ENCODE measurements at places on chromosomes 16 and 17.

DNA sequence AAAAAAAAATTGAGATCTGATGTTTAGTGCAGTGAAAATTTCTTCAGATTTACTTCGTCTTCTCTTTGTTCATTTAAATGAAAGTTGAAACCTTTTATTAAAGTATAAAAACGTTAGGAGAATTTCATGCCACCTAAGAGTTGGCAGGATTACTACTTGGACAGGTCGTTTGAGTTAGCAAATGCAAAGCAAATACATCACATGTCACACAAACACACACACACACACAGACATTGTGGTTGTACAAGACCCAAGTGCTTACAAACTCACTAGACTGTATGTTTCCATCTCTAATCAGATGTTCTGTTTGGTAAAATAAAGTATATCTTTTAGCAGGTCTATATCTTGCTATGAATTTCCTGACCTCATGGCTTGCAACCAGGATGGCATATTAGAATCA is 185.6 kb upstream of the COX10 start:
- no peak for DNase-seq

DNA sequence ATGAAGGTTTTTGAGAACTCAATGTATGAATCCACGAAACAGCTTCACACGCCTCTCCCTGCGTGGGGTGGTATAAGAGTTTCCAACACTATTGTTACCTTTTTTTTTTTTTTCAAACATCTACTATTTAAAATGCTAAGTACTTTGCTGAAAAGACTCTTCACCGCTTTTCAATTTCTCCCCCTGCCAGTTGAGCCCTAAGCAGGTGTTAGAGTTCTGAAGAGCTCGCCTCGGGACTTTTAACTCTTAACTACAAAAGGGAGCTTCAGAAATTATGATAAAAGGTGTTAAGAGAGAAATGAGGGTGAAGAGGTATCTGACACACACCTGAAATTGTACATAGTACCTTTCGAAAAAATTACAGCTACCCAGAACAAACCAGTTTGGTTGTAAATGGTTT is 20.9 kb upstream of the PSMD7 start:
- DNase-seq, result no peak

GRCh38 chr16:67444259-67445125 is 13.6 kb downstream of the HSD11B2 start:
- DNase-seq, result no peak

DNA sequence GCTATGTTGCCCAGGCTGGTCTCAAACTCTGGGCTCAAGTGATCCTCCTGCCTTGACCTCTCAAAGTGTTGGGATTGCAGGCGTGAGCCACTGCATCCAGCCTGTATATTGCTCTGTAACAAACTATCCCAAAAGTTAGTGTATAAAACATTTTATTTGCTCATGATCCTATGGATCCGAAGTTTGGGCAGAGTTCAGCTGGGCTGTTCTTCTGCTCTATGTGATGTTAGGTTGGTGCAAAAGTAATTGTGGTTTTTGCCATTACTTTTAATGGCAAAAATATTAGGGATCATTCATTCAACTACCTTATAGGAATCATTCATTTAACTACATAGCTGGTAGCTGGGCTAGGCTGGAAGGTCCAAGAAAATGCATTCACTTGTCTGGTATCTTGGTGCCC is 12.8 kb upstream of the WFIKKN2 start:
- no peak for DNase-seq

DNA sequence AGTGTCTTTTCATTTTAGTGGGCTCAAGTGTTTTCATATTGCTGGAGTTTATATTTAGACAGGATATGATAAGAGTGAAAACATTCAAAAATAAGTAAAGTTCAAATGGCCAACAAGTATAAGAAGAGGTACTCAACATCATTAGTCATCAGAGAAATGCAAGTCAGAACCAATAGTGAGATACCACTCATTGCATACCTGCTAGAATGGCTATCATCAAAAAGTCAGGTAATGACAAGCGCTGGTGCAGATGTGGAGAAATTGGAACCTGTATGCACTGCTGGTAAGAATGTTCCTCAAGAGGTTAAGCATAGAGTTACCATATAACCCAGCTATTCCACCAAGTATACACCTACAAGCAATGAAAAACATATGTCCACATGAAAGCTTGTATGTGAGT is 87.8 kb downstream of the WNT3 start:
- no peak for DNase-seq

DNA sequence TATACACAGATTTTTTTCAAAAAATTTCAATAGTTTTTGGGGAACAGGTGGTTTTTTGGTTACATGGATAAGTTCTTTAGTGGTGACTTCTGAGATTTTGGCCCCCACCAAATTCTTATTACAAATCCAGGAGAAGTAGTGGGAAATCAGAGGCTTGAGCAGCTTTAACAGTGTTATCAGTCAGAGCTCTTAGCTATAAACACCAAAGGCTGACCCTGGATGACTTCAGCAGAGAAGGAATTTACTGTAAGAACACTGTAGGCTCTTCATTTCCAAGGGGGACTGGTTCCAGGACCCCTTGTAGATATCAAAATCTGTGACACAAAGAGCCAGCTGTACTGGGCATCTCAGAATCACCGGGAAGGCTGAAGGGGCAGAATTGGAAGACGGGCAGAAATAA is 17.8 kb downstream of the MPHOSPH6 start:
- DNase-seq, result no peak

- DNase-seq, result no peak
Measured at GRCh38 chr17:43935204-43935925, 6.9 kb downstream of the PPY start.

- DNase-seq, result no peak
Measured at GRCh38 chr17:82346342-82347300, 12.4 kb upstream of the TEX19 start.

- DNase-seq, result peak; percentile 29
Measured at GRCh38 chr17:67759355-67760171, 41.8 kb downstream of the NOL11 start.

GRCh38 chr16:68732042-68732680 is 4.9 kb upstream of the CDH1 start:
- DNase-seq, result no peak

Data from GM03348 (cell line).